Kidney epithelial cell (primary cell): ENCODE measurements at places on chromosomes 5 and 9.

DNA sequence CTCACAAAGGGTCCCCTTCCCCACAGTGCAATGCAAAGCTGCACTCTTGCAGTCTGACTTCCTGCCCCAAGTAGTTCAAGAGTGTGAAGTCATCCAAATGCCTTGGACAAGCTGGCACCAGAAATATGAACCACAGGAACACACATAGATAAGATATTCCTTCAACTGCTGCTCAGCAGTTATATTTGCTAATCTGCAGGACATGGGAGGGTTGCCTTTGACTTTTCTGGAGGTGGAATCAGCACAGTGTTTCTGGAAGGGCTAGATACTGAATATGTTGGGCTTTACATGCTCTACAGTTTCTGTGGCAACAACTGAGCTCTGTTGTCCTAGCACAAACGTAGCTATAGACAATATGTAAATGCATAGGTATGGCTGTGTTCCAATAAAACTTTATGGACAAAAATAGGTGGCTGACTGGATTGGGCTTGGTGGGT, 96.7 kb upstream of the PCA3 start:
- DNase-seq, result no peak

DNA sequence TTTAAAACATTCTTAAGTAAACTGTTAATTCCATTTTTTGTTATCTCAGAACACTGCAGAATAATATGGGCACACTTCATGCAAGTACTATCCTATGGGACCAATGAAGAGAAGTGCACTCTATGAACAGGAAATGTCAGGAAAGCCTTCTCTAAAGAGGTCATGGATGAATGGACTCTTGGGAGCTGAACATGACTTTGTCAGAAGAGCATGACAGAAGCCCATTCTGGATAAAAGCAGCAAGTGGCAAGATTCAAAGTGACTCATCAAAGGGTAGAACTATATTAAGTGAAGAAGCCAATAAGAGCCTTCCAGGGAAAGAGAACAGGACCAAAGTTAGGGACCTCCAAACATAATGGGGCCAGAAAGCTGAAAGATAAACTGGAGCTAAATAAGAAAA, 94.0 kb downstream of the RAPGEF6 start:
- DNase-seq, result peak; percentile 50

DNA sequence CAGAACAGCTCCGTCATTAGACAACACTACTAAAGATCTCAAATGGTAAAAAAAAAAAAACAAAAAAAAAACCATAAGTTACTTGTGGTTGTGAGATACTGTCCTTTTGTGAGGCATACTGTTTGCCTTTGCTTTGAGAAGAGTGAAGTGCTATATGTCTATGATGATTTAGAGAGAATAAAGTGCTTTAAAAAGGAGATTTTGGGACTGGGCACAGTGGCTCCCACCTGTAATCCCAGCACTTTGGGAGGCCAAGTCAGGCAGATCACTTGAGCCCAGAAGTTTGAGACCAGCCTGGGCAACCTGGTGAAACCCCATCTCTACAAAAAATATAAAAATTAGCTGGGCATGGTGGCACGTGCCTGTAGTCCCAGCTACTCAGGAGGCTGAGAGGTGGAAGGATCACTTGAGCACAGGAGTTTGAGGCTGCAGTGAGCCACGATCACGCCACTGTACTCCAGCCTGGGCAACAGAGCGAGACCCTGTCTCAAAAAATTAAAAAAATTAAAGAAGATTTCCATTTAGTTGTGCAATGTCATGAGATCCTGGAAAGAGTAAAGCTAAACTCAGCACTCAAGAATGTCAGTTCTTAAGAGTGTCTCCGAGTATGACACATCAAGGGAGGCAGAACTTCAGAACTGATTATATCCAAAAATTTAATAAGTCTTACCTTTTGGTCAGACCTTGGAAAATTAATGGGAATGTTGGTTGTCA, 87.3 kb downstream of the PRDM6 start:
- DNase-seq, result no peak

GRCh38 chr9:11064909-11065308, 452.1 kb upstream of the PTPRD start:
- DNase-seq, result no peak

DNA sequence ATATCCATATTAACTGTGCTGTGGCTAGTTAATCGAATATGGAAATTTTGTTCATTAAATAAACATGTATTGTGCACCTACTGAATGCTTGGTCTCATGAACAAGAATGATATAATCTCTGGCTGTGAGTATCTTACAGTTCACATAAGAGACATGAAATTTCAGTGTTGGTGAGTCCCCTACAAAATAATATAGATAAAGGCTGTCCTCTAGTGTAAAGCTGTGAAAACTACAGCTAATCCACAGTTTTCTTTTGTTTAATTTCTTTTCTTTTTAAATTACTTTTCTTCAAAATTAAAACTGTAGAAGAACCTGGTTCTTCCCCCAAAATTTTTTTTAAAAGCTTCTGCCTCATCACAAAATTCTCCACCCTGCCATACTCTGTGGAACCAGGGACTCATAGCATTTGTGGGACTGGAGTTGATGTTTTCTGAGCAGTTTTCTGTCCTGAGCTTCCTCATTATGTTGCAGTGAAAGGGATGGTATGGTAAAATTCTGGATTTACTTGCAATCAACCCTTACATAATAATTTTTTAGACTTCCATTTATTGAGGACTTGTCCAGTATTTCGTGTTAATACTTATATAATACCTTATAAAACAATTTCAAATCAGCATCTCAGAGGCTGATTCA, 135.0 kb downstream of the STK32A start:
- no peak for DNase-seq

- DNase-seq, result no peak
Observed at GRCh38 chr5:51185850-51186329, 197.4 kb upstream of the ISL1 start.

DNA sequence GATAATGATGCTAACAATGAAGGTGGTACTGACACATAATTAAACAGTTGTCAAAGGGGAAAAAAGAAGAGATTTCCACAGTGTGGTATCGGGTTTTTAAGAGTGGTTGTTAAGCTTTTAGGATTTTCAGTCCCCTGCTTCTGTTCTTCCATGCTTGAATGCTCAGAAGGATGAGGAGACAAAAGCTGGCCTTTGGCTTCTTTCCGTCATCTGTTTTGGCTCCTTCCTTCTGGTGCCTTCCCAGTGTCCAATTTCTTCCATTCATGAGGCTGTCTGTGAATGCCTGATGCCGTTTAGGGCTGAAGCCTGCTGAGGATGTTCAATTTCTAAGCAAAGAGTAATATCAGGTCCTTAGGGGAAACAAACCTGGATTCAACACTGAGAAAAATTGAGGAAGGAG, 179.6 kb upstream of the GLRA1 start:
- DNase-seq, result no peak

DNA sequence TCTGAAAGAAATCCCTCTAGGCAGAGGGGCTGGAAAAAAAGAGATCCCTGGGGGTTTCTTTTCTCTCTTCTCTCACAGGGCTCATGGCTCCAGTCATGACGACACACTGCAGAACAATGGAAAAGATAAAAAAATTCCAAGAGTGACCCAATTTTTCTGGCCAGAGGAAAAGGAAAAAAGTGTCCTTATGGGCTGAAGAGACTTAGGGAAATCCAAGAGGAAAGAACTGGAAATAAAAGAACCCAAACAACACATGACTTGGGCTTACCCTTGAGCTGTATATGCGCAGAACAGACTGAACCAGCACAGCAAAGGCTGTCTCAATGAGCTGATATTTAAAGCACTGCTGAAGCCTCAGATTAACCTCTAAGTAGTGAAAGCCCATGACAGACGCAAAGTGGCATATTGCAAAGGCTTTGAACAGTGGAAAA, 102.4 kb downstream of the SMIM23 start:
- no peak for DNase-seq

DNA sequence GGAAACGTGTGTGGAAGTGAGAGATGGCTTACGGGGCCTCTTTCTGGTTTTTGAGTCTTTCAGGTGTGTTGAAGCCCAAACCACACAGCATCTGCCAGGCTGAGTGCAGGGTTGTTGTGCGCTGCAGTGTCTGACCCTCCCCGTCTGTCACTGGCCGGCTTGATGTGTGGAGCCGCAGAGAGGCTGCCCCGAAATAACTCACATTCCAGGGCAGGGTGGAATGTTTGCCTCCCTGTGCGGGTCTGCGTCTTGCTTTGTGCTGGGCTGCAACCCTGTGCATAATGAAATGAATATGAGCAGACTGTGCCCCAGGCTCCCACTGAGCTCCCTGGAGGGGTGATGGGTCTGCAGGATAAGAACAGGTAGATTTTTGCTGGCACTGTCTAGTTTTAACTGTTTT, 9.9 kb upstream of the PLEKHG4B start:
- no peak for DNase-seq

GRCh38 chr5:40754381-40755092, 1.2 kb downstream of the TTC33 start:
- no peak for DNase-seq

DNA sequence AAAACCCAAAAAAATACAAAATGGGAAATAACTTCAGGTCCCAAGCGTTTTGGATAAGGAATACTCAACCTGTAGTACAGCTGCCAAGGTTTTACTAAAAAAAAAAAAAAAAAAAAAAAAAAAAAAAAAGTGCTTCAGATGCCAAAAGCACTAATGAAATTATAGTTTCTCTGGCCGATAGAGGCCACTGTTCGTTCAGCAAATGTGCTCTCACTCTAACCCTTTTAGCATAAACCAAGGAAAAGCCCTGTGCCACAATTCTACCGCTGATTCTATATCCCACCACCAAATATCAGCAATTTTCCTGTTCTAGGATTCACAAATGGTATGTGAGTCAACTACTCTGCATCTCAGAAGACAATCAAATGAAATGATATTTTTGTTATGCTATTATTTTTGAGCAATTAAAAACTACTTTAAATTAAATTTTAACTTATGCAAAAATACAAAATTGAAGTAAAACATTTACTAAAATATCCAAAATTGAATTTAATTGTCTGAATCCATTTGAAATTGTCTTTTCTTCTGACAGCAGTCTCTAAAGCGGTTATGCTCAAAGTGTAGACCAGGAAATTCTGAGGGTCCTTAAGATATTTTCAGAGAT, 79.8 kb downstream of the RICTOR start:
- peak; percentile 39 for DNase-seq

DNA sequence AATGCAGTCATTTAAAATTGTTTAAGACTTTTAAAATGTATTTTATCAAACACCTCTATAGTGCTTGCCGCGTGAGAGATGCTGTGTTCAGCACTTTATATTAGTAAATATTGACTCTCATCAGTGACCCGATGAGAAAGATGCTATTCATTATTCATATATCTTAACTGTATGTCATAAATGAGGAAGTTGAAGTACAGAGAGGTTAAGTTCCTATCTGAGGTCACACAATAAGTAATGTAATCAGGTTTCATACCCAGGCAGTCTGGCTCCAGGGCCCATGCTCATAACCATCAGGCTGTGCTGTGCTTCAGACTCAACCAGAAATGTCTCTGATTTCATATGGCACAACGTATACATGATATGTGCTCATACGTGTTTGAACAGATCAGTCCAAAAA, 119.0 kb downstream of the SV2C start:
- no peak for DNase-seq

GRCh38 chr9:27561685-27562084, 11.6 kb downstream of the C9orf72 start:
- DNase-seq, result no peak
